ENCODE measurements at places on chromosomes 5 and 9.

DNA sequence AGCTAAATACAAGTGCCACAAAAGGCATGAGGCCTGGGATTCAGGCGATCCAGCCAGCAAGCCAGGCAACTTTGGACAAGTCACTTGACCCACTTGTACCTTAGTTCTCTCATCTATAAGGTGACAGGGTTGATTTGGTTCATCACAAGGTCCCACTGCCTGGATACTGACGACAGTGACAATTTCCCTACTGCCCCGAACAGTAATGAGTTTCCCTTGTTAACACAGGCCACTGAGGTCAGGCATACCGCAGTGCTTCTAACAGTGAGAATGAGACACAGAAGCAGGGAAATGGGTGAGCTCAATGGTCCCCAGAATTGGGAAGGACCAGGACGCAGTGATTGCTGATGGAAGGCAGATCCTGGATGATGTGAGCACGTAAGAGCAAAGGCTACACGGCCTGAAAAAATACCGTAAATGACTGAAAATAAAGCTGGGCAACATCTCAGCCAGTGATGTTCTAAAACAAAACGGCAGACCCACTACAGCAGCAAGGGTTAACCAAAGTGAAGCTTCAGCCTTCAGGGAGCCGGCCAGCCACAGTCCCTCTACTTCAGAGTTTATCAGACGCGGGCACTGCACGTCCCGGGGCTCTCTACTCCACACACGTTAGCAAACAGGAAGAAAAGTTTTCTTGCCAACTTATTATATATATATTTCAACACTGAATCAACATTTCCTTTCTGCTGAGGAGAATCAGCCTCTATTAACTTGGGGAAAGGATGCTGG, 846 bp downstream of the MGAT1 start:
- DNase-seq = no peak

- DNase-seq = no peak
Measured at GRCh38 chr5:59137846-59138245, 555.0 kb downstream of the RAB3C start.

DNA sequence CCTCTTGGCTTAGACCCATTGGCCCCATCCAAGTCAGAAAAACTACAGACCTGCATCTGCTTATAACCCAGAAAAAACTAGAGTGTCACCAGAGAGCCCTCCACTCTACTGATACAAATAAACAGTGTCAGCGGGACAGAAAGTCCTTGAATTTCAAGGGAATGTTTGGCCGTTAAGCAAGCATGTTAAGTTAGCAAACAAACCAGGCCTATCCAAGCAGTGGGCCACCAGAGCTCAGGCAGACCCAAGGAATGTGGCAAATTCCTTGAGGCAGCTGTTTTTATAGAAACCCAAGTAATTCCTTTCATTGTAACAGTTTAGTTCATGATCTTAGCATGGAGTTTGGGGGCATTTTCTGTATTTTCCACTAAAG, 70.9 kb downstream of the PRLR start:
- DNase-seq = no peak

GRCh38 chr5:4164167-4164566, 568.5 kb downstream of the IRX1 start:
- DNase-seq = no peak

- no peak for DNase-seq
Measured at GRCh38 chr5:108637134-108637533, 110.6 kb upstream of the FER start.

DNA sequence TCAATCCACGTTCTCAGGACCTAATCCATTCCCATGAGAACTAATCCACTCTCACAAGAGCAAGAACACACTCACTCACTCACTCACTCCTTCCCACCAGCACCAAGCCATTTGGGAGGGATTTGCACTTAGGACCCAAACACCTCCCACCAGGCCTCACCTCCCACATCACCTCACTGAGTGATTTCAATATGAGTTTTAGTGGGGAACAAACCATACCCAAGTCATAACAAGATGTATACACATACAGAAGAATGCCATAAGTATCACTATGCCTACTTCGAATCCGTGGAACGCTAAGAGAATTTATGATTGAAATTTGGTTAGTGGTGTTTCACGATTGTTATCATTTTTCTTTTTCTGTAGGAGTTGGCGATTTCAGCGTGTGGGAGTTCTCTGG, 29.3 kb upstream of the CTSL start:
- DNase-seq = no peak

DNA sequence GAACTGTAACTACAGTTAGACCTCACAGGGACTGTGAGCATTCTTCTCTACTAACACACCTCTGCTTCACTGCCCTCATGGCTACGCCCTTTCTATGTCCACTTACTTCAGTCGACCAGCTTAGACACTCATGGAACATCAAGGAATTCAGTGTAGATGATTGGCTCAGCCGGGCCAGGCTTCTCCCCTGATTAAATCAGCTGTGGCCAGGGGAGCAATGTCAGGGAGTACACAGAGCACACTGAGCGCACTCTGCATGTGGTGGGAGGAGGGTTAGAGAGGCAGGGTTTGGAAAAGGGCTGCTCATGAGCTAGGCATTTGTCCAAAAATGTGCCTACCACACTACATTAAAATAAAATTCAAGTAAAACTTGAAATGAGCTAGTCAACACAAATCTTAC, 400.5 kb downstream of the ARRDC3 start:
- no peak for DNase-seq

DNA sequence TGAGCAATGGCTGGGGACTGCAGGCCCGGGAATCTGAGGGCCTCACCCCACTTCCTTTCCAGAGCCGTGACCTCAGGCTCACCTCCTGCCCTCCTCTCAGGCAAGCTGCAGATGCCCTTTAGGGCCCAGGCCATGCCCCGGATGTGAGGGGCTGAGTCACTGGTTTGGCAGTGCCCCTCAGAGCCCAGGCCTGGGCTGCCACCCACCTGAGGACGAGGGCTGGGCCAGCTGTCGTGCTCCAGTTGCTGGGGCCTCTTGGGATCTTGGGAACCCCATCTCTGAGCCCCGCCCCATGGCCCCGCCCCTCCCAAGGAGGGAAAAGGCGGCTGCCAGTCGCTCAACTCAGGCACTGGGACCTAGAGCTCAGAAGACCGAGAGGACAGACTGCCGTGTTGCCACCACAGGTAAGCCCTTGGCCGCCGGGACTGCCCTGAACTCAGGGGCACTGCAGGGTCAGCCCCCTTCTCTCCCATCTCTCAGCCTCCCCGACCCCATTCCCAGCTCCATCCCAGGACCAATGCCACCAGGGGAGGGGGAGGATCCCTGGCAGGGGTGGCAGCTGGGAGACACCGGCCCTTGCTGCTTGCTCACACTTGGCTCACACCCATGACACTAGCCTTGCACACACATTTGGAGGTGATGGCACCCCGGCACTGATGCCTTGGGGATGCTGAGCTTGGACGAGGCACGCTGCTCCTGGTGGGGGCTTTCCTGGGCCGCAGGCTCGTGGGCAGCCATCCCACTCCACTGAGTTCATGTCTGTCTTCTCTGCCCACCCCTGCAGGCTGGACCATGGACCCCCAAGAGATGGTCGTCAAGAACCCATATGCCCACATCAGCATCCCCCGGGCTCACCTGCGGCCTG, at the start of gene CYSRT1:
Gene CYSRT1, plus strand, starts transcription at position 345 of the 865 bp plus-strand sequence. Its CDS starts 448 bp downstream, at position 793.
- DNase-seq = no peak

Data from anterior cingulate cortex (tissue), 58 donors.